ENCODE measurements at places on chromosomes 3 and 15.

GRCh38 chr3:153666991-153667740 is 454.0 kb upstream of the ARHGEF26 start:
- no peak for DNase-seq

DNA sequence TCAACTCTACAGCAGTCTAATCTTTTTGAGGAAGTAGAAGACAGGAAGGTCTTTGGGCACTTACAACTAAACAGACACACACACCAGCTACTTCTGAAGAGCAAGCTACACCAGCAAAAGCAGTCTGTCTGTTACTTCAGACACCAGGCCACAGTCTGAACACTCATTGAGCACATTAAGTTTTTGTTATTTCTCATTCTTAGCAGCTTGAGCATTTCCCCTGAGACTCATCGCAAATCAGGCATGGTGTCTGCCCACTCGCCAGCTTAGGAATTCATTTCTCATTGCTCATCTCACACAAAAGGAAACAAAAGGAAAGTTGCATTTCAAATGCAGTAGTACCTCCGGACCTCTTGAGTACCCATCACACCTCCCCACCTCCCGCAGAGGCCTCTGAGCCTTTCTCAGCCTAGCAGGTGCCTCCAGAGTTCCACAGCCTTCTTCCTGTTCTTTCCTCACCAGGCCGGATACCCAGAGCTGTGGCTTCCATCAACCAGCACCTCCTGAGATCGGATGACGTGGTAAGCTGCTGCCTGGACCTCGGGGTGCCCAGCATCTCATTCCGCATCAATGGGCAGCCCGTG is 302.0 kb downstream of the RYR3 start:
- DNase-seq: no peak

DNA sequence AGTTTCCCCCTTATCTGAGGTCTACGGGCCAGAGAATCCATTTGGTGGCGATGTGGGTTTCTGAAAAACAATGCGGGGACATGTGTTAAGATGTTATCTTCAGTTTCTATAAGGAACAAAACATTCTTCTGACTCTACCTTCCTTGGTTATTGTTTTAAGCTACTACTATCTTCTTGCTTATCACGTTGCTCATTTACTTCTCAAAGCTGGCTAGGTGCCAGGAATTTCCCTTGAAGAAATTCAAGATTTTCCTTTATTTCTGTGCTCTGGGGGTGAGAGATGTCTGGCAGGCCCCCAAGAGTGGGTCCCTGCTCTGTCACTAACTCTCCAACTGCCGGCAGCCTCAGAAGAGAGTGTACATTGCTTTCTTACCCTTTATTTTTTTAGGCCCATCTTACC is 119.8 kb downstream of the RYR3 start:
- no peak for DNase-seq

GRCh38 chr3:166897811-166898210 is 482.3 kb downstream of the ZBBX start:
- DNase-seq: no peak

DNA sequence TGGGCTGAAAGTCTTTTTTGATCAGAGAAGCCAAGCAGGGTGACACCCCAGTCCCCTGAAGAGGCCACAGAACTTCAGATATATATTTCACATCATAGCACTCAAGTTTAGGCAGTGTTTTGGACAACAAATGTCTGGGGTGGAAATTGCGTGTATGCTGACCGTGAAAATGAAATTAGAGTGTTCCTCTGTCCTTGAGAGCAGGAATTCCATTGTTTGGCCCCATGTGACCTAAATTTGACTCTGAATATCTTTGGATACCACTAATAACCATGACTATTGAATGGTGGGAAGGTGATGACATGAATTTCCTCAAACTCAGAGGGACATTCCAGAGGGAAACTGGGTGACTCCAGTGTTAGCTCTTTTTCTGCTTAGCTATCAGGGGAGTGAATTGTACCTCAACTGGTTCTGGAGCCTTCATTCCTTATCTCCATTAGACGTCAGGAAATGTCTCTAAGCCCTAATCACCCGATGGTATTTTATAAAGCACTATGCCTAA is 263.5 kb upstream of the RASGRP1 start:
- no peak for DNase-seq

GRCh38 chr3:113436809-113437208 is 4.5 kb downstream of the CFAP44 start:
- no peak for DNase-seq

DNA sequence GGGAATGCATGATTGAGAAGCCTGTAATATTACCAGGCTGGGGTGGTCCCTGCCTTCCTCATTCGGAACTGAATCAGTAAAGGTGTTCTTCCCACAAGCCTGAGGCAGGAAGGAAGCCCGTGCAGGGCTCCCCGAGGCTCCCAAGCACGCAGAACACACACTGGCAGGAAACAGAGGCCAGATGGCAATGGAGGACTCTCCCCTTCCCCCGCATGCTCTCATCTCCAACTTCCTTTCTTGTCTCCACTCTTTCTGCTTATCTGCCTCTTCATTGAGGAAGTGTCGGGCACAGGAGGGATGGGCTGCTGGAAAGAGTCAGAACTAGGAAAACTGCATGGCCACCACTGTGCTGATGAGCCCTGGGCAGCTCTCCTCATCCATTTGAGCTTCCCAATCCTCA is 123.5 kb downstream of the NUP210 start:
- no peak for DNase-seq

DNA sequence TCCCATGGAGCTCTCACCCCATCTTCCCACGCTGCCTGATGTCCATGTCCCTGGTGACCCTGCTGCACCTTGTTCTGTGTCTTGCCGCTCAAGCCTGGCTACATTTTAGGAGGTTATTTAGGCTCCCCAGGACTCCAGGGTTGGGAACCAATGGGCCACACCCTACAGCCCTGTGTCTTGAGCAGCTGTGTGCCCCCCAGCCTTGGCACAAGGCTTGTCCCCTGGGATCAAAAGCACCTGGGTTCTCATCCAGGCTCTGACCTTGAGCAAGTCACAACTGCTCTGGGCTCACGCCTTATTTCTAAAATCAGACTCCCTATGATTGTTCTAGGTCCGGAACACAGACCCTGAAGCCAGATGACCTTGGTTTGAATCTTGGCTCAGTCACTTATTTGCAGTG is 14.1 kb downstream of the SPSB4 start:
- no peak for DNase-seq

DNA sequence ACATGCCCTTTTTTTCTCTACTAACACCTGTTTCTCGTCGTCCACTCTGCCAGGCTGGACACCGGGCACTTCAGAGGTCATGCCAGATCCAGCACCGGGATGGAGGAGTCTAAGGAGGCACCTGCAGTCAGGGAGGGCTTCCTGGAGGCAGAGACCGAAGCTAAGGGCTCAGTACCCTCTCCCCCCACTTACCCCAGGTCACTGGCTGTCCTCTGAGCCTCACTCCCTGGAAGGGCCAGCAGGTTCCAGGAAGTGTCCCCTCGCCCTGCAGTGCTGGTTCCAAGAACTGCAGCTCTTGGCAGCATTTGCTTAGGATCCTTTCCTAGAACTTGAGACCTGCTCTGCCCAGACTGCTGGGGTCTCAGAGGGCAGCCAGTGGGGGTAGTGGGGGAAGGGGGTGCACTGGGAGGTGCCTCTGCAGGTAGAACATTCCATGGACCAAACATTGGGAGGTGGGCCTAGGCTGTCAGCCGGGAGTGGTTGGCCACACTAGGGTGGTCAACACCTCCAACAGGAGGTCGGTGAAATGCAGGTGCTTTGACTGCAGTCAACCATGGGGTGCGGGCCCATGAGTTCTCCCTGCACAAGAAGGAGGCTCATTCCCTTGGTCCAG is 11.3 kb downstream of the CISH start:
- no peak for DNase-seq

- no peak for DNase-seq
Observed at GRCh38 chr15:61032600-61033286, 196.4 kb downstream of the RORA start.

- no peak for DNase-seq
Observed at GRCh38 chr3:3288255-3288654, 108.8 kb upstream of the CRBN start.

DNA sequence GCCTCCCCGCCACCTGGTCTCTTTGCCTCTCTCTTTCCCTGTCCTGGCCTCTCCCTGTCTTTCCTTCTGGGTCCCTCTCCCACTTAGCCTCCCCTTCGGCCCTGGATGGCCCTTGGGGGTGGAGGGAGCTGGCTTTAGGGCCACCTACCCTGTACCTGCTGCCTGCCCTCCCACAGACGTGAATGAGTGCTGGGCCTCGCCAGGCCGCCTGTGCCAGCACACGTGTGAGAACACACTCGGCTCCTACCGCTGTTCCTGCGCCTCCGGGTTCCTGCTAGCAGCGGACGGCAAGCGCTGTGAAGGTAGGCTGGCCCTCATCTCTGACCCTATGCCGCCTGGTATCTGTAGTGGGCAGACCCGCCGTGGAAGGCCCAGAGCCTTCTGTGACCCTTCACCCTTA is 80.7 kb downstream of the FBLN2 start:
- DNase-seq: no peak

- DNase-seq: no peak
Observed at GRCh38 chr3:150623945-150624344, 20.8 kb downstream of the SELENOT start.

GRCh38 chr3:185586686-185587039 is 568 bp downstream of the SENP2 start:
- DNase-seq: no peak

- no peak for DNase-seq
Observed at GRCh38 chr3:168714609-168715240, 619.0 kb upstream of the GOLIM4 start.
